ENCODE measurements at places on chromosomes 3 and 15. TPM values are rescaled to one million over a fixed set of nuclear protein-coding genes. Genes with fewer than 3 reads are reported as not detected.
A peak's percentile ranks its signal among the peaks of the same experiment; 100 is the strongest.

PP2D1 gene
- total RNA-seq = 22.8 TPM

USP19 gene
- total RNA-seq = 102 TPM

OXNAD1 gene
- 27.3 TPM for total RNA-seq

DNA sequence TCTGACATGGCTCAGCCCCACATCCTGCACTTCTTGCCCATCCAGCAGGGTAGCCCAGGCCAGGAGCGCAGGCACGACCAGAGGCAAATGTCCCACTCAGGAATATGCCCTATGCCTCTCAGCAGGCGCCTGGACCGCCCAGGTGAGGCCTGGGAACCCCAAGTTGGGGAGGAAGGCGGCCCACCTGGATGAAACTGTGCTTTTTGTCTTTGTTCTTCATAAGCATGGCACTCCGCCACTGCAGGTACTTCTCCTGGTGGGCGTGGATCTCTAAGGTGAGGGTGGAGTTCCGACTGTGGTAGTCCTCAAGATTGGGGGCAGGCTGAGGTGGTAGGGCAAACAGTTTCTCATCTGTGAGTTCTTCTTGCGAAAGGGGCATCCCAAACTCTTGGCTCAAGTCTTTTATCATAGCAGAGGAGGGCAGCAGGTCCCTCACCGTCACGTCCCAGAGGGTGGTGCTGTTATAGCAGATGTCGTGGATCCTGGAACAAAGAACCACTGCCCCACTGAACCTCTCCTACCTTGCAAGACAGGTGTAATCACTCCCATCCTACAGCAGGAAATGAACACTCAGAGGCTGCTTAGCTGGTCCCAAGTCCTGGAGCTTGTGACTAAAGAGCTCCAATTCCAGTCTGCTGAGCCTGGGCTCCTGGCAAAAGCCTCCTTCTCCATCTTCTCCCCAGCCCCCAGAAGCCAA, 53.2 kb downstream of the ACAD9 start:
- H3K36me3 ChIP-seq = no peaks in the 10 kb centered on the region
- no peaks in the 10 kb centered on the region for H3K4me1 ChIP-seq
- no peaks in the 10 kb centered on the region for H3K27me3 ChIP-seq
- H3K4me3 ChIP-seq = no peak overlapping the region
- peak; percentile 2 for DNase-seq

DNA sequence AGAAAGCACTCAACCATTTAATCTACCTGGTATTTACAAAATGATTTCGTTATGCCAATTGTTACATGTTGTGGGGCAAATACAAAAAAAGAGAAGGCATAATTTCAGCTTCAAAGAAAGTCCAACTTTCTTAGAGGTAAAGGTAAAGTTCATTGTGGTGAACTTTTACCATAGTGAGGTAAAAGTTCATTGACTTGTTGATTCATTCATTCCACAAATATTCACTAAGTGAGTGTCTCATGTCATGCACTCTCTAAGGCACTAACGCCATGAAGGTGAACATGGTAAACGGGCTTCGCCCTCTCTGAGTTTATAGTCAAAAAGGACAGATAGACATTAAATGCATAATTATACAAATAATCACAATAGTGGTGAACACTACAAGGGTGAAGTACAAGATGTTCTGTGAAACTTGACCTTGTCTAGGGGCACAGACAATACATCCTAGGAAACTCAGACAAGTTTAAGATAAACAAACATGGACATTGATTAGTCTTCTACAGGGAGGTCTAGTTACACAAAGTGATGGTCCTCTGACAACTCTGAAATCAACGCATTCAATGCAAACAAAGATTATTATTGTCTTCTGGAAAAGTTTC, 378.6 kb downstream of the MAGI1 start:
- no peak overlapping the region for H3K27ac ChIP-seq
- no peaks in the 10 kb centered on the region for H3K36me3 ChIP-seq
- H3K4me3 ChIP-seq = no peak overlapping the region
- no peaks in the 10 kb centered on the region for H3K27me3 ChIP-seq
- no peak for DNase-seq

- no peaks in the 10 kb centered on the region for H3K36me3 ChIP-seq
- no peak overlapping the region for H3K4me3 ChIP-seq
- H3K4me1 ChIP-seq = peaks cover 4% of the 10 kb centered on the region
- DNase-seq = no peak
- no peaks in the 10 kb centered on the region for H3K27me3 ChIP-seq
- H3K27ac ChIP-seq = no peak overlapping the region
Measured at GRCh38 chr3:151552589-151552988, 91.7 kb upstream of the IGSF10 start.

GRCh38 chr3:54622678-54623077, 305.2 kb downstream of the LRTM1 start:
- H3K27ac ChIP-seq = no peak overlapping the region
- DNase-seq = no peak
- H3K4me3 ChIP-seq = no peak overlapping the region
- H3K36me3 ChIP-seq = no peaks in the 10 kb centered on the region

DNA sequence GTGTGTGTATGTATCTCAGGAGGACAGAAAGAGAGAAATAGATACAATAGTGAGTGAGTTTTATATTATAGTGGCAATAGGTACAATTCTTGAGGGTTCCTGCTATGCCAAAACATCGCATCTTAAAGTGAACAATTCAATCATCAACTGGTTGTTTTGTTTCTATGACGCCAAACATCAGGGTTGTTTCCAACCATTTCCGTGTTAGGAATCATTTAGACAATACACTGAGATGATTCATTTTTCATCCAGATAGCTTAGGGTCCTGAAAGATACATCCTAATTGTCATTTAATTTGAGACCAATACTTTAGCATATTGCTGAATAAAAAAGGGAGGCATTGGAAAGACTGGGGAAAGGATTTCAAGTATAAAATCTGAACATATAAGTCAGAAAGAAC, 472.2 kb downstream of the MCTP2 start:
- no peaks in the 10 kb centered on the region for H3K27me3 ChIP-seq
- no peak overlapping the region for H3K27ac ChIP-seq
- no peaks in the 10 kb centered on the region for H3K36me3 ChIP-seq

DNA sequence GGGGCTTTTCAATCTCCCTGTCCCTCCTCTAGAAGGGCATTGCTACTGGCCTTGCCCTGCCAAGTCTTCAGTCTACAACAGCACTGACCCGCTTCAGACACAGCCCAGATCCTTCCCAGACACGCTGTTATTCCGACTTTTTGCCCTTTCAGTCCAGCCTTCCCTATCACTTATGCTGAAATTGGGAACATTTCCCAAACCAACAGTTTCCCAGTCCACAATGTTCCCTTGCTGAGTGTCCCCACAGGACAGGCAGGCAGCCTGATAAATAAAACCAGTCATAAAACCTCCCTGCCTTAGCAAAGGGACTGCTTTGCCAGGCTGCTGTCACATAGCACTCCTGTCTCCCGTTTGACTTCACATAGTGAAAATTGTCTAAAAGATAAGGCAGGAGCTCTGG, 43.5 kb downstream of the GOLGA6L2 start:
- H3K4me3 ChIP-seq = no peak overlapping the region
- H3K4me1 ChIP-seq = no peaks in the 10 kb centered on the region
- no peaks in the 10 kb centered on the region for H3K36me3 ChIP-seq
- no peaks in the 10 kb centered on the region for H3K27me3 ChIP-seq

- no peak overlapping the region for H3K27ac ChIP-seq
- no peak for DNase-seq
- H3K4me3 ChIP-seq = no peak overlapping the region
Measured at GRCh38 chr3:109943181-109943580, 605.8 kb upstream of the DPPA4 start.

- no peaks in the 10 kb centered on the region for H3K27me3 ChIP-seq
- no peak for DNase-seq
- no peak overlapping the region for H3K4me3 ChIP-seq
- H3K4me1 ChIP-seq = no peaks in the 10 kb centered on the region
- H3K36me3 ChIP-seq = no peaks in the 10 kb centered on the region
- H3K27ac ChIP-seq = no peak overlapping the region
Measured at GRCh38 chr15:56831467-56832005, 86.9 kb upstream of the TCF12 start.

GRCh38 chr3:29410220-29410619, 129.3 kb downstream of the RBMS3 start:
- H3K36me3 ChIP-seq = no peaks in the 10 kb centered on the region
- H3K4me3 ChIP-seq = no peak overlapping the region
- DNase-seq = no peak
- no peaks in the 10 kb centered on the region for H3K27me3 ChIP-seq
- peaks cover 17% of the 10 kb centered on the region for H3K4me1 ChIP-seq

All from testis (tissue), 5 donors.